NCI-H2171 treated with DMSO at 0.1 percent for 48 hours (cell line): ENCODE measurements at places on chromosomes 5 and 9.

DNA sequence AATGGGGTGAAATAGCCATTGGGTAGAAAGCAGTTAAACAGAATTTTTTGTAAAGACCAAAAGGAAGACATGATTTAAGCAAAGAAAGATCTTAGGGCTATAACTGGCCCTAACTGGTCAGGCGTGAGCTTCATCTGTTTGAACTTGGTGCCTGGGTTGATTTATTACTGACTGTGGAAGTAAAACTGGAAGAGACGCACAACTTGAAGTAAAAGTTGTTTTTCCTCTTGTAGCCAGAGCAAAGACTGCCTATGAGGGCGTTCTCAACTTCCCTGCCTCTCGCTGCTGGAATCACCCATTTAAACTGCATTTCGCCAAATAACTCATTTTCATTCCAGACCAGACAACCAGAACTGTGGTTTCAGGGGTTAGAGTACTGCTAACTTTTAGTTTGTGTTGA lies 1.5 kb downstream of the THBS4 start:
- no peak for DNase-seq

DNA sequence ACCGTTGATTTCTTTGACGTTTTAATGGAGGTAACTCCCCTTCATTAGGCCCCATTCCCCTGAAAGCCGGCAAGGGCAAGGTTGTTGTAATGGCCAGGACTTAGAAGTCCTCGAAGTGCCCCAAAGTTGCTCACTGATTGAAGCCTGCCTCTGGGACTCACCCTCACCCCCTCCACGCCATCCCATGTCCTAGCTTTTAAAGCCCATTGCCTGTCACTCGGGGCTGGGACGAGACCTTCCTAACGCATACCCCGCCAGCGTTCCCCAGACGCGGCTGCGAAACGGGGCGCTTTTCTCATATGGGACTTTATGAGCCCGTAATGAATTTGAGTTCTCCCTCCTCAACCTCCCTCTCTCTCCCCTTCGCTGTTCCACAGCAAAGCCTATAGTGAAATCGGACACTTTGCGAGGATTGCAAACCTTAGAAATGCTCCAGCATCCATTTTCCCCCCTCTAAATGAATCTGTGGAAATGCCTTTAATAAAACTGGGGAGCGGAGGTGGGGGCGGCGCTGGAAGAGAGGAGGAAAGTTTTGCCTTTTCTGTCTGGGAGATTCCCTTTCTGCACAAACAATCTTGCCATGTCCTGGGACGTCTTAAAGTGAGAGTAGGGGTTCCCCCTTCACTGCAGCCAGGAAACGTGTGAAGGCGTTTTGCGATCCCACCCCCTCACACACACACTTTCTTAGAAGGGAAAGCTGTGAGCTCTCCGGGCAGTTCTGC lies 1.5 kb downstream of the PAPPA start:
- no peak for DNase-seq

- DNase-seq = no peak
Observed at GRCh38 chr9:126219166-126219565, 107.5 kb upstream of the MVB12B start.

GRCh38 chr5:134547999-134548658 lies 22.7 kb downstream of the JADE2 start:
- no peak for DNase-seq

DNA sequence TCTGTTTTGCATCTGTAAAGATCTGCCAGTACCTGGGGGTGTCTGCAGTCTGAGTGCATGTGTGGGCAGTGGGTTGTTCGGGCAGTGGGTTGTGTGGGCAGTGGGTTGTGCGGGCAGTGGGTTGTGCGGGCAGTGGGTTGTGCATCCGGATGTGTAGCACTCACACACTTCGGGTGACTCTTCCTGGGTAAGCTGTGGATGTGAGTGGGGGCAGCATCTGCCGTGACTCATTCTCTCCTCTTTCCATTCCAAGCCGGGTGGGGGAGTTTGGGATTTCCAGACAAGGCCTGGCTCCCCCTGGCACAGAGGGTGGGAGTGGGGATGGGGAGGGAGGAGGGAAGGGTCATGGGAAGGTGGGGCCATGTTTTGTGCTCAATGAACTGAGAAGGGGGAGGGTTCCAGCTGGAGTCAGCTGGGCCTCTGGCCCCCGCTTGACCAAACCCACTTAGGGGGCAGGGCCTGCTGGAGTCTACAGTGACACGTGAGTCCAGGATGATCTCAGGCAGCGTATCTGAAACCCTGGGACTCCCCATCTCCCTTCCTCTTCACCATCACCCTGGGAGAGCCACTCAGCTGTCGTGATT lies 8.3 kb downstream of the CRB2 start:
- no peak for DNase-seq

DNA sequence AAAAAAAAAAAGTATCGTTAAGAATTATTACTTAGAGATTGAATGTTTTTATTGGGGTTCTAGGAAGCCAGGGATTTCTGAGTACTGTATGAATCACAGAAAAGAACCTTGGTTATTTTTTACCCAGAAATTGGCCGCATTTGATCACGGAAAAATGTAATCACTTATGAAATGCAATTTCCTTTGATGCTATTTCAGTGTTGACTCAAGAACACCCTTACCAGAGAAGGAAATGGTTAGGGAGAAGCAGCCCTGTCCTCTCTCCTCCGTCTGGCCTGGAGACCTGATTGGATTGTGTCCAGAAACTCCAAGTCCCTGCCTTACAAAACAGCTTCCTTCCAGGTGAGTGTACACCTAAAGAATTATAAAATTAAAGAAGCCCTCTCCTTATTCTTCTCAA lies 116.7 kb downstream of the MED10 start:
- no peak for DNase-seq

- DNase-seq = no peak
Observed at GRCh38 chr9:86541014-86541570, 186.9 kb upstream of the TUT7 start.

DNA sequence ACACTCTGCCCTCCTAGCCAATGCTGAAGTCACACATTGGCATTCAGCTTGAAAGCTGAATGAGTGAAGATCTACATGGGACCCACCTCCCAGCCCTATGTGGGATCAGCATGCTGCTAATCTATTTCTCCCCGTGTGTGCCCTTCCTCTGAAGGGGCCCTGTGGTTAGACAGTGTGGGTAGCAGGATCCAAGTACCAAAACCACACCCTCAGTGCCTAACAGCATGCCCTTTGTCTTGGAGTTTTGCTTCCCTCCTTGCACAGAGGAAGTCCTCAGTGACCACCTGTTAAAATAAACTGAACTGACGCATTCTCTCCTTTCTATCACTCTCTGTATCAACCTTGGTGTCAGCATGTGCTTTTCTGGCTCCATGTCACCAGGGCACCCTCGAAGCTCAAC lies 25.0 kb downstream of the SH3TC2 start:
- DNase-seq = no peak

- no peak for DNase-seq
Observed at GRCh38 chr5:142107036-142107735, 1.4 kb upstream of the NDFIP1 start.

DNA sequence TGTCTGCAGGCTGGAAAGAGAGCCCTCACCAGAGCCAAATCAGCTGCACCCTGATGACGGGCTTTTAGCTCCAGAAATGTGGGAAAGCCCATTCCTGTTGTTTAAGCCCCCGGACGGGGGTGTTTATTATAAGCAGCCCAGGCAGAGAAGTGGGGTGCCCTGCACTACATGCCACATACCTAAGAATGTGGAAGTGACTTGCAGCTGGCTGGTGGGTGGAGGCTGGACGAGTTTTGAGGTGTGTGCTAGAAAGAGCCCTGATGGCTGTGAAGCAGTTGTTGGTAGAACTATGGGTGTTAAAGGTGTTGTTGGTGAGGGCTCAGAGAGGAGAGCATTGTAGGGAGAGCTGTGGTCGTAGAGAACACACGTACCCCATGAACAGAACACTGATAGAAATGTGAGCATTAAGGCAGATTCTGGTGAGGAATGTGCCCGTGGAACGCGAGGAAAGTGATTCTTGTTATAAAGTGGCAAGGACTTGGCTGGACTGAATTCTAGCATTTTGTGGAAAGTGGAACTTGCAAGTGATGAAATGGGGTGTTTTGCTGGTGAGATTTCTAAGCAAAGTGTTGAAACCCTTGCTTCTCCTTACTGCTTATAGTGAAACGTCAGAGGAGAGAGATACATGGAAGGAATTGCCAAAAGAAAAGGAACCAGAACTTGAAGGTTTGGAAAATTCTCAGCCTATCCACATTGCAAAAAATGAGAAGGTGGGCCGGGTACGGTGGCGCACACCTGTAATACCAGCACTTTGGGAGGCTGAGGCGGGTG lies 38.9 kb downstream of the AHRR start:
- no peak for DNase-seq

DNA sequence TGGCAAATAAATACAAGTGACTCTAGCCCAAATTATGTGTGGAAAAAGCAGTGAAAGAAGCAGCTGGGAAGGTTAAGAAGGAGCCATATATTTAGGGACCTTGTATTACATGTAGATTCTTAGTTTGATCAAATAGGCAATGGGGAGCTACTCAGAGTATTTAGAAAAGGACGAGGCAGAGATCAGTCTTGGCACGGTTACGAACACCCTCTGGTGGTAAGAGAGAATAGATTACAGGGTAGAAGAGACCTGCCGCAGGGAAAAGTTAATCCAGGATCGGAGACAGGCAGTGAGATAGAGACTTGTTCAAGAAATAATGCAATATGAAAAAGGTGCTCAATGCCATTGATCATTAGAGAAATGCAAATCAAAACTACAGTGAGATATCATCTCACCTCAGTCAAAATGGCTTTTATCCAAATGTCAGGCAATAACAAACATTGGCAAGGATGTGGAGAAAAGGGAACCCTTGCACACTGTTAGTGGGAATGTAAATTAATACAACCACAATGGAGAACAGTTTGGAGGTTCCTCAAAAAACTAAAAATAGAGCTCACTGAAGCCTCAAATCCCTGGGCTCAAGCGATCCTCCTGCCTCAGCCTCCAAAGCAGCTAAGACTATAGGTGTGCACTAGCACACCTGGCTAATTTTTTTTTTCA lies 12.0 kb downstream of the INIP start:
- DNase-seq = peak; percentile 32

DNA sequence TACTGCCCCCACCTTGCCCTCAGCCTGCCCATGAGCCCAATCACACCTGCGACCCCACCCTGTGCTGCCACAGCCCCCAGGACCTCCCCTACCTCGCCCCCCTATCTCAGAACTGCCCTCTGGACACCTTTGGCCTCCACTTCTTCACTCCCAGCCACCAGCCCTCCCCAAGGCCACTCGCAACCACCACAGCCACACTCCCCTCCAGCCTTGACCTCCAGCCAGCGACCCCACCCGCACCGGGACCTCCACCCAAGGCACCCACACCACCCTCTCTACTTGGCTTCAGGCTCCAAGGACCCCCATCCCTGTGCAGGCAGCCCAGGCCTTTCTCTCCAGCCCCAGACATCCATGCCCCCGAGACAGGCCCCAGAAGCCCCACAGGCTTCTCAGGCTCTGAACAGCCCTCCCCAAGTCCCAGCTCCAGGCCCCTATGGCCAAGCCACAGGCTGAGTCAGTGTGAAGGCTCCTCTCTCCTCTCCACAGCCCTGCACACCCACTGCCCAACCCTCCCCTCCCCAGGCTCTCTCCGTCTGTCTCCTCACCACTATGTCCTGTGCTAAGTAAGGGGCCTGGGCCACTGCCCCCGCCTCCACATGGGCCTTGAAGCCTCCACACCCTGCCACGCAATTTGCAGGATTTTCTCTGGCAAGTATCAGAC lies 2.0 kb downstream of the AK1 start:
- no peak for DNase-seq

DNA sequence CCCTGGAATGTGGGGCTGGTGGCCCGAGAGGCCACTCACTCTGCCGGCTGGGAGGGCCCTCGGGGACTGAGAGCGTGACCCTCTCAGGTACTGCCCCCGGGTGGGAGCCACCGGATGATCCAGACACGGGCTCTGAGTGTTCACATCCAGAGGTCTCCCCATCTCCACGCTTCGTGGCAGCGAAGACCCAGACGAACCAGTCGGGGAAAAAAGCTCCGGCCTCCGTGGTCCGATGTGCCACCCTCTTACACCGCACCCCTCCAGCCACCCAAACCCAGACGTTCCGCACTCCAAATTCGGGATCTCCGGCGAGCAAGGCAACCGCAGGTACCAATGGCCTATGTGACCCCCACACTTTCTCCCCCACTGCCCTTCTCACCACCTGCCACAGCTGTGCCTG lies 49.5 kb downstream of the AMBP start:
- DNase-seq = no peak

DNA sequence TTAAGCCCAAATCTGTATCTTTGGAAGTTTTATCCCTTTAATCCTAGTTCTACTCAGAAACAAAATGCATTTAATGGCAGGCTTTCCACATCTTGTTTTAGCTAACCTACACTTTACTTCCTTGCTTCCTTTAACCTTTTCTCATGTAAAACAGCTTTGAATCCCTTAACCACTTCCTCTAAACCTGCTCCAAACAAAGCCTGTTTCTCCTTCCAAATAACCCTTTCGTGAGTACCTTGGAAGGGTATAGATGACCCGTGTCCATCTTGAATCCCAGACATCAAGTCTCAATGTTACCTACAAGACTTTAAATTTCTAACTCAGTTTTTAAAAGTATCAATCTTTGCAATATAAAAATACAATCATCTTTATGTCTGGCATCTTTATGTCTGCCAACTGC lies 78.4 kb downstream of the DROSHA start:
- no peak for DNase-seq

- peak; percentile 2 for DNase-seq
Observed at GRCh38 chr5:141330299-141331080, at the start of gene PCDHGA1. PCDHGA1 (plus strand) TSS chr5:141330514.
